ENCODE measurements at places on chromosomes 3 and 15.

GRCh38 chr3:5330152-5330810 lies 142.8 kb downstream of the EDEM1 start:
- peak; percentile 2 for DNase-seq

DNA sequence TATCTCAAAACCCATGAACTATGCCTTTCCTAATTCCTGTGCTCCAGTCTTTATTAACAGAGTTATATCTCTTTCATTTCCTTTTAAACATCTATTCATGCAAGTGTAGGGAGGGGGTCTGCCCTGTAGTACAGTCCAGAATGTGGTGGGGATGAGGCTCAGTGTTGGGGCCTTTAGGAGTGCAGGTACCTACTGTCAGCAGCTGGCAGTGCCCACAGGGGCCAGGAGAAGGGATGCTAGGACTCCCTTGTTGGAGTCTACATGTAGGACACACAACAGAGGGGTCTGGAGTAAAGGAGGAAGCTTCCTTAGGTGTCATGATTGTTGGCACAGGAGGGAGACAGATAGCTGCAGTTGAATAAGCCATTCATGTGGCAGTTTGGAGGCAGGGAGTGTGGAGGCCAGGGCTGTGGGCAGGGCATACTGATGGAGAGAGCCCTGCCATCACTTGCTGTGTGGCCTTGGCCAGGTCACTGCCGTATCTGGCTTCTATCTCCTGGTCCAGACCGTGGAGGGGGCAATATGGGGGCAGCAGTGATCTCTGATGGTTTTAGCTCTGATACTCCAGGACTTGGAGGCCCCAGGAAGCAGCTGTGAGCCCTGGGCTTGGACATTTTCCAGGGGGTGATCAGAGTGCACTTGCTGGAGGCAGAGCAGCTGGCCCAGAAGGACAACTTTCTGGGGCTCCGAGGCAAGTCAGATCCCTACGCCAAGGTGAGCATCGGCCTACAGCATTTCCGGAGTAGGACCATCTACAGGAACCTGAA lies 29.5 kb downstream of the ESYT3 start:
- DNase-seq, result no peak

- no peak for DNase-seq
Observed at GRCh38 chr15:99412082-99412481, 153.7 kb upstream of the MEF2A start.

DNA sequence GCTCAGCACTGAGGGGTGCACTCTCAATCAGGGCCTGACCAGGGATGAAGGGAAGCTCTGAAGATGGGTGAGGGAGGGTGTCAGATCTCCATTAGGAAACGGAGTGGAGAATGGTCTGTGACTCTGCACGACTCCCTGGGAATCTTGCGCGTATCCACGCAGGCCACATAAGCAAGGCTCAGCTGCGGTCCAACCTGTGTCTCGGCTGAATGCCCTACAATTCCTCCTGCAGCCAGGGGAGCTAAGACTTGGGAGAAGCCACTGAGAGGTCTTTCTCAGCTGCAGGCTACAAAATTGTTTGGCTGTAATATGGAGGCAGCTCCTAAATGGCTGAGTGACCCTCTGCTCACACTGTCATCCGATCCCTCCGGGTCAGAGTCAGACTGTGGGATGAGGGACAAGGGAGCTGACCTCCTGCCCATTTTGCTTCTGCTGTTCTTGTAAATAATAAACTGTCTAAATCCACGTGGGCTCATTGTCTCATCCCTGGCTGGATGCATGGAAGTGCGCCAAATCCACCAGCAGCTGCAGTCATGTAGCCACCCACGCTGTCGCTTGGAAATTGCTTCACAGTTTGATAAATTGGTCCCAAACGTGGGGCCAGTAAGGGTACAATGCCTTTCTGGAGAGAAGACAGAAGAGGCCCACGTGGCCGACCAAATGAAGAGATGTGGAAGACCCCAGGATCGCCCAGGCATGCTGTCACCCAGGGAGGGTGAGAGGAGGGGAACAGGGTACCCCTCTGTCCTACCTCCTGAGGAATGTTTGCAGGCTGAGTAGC lies 30.5 kb downstream of the ALS2CL start:
- DNase-seq, result no peak

- DNase-seq, result no peak
Observed at GRCh38 chr3:196554205-196554604, 14.1 kb downstream of the WDR53 start.

DNA sequence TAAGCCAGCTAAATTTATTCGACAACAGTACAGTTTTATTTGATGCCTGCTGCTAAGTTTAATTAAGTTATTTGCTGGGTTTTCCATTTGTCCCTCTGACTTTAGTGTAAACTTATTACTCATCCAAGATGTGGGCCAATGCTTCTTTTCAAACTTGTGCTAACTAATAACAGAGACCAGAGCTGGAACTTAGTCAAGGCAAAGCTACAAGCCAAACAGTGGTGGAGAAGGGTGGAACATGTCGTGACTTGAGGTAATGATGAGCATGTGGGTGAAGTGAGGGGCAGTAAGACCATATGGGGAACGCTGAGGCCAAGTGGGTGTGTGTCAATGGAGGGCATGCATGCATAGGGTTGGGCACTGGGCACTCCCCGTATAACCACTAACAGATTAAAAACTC lies 63.9 kb downstream of the NMD3 start:
- DNase-seq, result no peak

- DNase-seq, result no peak
Observed at GRCh38 chr3:87468938-87469337, 192.6 kb upstream of the POU1F1 start.

- no peak for DNase-seq
Observed at GRCh38 chr3:13352621-13353131, 67.4 kb downstream of the NUP210 start.

DNA sequence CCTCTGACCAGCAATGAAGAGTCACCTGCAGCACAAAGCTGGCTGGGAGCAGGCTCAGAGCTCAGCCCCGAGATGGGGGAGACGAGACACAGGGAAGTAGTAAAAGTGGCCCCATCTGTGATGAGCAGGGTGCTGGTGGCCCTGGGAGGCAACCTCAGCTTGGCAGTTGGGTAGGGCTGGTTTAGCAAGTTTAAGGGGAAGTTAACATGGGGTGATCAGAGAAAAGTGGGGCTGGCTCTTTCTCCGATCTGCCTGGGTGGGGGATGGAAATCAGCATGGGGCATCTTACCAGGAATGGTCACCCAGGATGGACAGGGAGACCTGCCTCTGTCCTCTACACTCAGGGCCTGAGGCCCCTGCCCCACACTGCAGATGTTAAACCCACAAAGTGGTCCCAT lies 29.9 kb upstream of the SFMBT1 start:
- DNase-seq, result no peak

DNA sequence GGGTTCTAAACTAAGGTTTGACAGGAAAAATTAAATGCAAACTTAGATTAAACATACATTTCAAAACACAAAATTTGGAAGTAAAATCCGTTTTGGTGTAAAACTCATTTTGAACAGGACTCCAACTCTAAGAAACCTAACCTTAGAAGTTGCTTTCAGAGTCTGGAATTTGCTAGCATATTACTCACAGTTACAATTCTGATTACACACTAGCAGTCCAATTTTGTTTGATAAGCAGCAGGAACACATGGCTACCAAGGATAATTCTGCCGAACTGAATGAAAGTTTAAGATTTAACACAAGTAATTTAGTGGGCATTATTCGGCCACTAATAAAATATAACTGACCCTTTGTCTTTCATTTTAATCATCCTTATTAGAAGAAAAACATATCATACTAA lies 49.6 kb downstream of the FRMD5 start:
- no peak for DNase-seq

- no peak for DNase-seq
Observed at GRCh38 chr3:122559906-122560305, 4.2 kb downstream of the PARP9 start.

DNA sequence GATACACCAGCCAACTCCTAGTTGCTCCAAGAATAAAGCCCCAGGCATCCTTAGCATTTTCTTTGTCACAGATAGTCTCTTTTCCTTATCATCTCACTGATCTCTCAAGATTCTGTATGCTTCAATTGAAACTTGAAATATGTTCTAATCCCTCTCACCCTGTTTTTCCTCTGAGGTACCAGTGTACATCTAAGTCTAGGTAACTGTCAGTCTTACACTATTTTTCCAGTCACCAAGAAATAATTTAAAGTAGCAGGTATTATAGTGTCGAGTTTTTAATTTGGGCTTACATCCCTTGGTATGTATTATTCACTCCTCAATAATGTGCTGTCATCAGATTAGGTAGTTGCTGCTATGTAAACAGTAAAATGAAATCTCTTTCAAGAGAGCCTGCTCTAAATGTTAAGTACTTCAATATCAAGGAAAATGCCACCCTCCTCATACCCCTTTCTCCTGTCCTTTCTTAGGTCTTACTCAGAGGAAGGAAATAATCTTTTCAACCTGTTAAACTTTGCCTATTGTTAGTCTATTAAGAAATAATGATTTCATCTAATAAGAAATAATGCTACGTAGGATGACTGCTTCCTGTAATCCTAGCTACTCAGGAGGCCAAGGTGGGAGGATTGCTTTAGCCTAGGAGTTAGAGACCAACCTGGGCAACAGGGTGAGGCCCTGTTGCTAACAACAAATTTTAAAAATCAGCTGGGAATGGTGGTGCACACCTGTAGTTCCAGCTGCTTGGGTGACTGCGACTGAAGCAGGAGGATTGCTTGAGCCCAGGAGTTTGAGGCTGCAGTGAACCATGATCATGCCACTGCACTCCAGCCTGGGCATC lies 39.8 kb downstream of the TSC22D2 start:
- DNase-seq, result no peak

DNA sequence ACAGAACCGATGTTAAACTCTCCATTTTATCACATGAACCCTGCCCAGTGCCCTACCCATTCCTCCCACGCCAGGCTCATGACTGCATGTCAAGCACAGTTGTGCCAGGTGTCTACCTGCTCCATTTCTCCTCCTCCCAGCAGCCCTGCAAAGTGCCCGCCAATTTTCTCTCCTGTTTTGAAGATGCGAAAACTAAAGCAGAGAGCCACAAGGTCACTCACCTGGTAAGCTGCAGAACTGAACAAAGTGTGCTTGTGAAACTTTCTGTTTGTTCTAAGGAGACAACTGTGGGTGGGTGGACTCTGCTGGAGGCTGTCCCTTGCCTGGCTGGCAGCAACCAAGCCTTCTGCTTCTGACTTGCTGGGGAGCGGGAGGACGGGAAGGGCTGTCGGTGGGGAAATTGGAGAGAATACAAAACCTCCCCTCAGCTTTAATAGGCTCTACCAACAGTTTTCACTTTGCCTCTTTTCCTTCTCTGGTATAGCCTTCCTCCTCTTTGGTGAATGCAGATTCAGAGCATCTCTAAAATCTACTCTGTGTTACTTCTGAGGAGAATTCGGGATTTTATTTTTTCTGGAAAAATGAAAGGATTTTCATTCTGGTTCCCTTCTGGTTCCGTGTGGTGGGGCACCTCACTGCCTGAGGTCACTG lies 23.0 kb downstream of the LIMD1 start:
- DNase-seq, result no peak

DNA sequence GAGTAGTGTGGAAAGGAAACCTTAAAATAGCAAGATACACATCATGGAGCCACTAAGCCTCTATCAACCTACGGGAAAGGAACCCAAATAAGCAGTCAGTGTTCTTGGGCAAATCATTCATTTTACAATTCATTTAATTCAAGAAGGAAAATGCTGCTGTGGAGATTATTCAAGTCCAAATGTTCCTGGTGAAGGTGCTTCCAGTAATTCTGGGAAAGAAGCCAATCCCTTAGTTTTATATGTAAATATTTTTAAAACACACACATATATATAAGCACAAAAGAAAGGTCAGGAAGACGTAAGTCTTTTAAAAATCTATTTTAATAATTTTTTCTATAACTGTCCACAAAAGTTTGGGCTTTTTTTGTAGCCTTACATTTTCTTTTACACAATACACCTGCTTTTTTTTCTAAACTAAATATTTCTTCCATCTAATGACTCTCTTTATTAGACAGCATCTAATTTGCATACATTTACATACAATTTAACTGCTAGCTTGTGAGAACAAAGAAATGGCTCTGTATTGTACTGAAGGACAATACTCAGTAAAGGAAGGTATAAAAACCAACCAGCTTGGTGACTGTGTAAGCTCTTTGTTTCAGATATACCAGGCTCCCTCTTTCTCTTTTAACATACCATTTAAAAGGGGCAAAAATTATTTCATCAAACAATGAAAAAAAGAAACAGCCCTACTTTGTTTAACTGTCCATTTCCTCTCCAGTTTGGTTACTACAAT lies 269.5 kb downstream of the ZBTB20 start:
- no peak for DNase-seq

DNA sequence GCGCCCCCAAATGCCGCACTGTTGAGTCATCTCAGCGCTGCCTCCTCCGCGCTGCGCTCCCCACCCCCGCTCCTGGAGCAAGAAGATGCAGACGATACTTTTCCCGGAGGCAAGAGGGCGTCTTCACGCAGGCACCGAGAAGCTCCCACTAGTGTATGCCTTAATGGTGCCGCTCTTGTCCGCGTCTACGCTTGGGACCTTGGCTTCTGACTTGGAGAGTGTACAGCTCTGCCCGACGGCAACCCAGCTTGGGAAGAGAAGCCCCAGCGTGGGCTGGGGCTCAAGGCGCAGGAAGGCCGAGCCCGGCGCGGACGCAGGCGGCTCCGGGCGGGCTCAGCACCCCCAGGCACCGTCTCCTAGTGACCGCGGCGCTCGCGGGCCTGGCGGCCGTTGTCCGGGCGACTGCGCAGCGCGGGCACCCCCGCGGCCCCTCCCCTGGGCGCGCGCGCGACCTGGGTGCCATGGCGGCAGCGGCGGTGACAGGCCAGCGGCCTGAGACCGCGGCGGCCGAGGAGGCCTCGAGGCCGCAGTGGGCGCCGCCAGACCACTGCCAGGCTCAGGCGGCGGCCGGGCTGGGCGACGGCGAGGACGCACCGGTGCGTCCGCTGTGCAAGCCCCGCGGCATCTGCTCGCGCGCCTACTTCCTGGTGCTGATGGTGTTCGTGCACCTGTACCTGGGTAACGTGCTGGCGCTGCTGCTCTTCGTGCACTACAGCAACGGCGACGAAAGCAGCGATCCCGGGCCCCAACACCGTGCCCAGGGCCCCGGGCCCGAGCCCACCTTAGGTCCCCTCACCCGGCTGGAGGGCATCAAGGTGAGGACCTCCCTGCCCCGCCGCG lies at the start of gene P4HTM:
P4HTM (plus strand) TSS at position 446 of the 840 bp plus-strand sequence; CDS start at position 462, 16 bp downstream.
- peak; percentile 70 for DNase-seq

- no peak for DNase-seq
Observed at GRCh38 chr3:61986473-61986872, 386.9 kb downstream of the FEZF2 start.

- DNase-seq, result no peak
Observed at GRCh38 chr3:130963878-130964277, 62.7 kb downstream of the ASTE1 start.

- no peak for DNase-seq
Observed at GRCh38 chr15:59406446-59406845, 31.5 kb upstream of the FAM81A start.
